ENCODE measurements at places on chromosomes 4 and X. TPM values are rescaled to one million over a fixed set of nuclear protein-coding genes. Genes with fewer than 3 reads are reported as not detected.

The MAGED4B gene
- total RNA-seq: 17.8 TPM

The DOK7 gene
- total RNA-seq: 7.0 TPM

The PRRG1 gene
- total RNA-seq: 3.9 TPM

The WDR45 gene
- 77.1 TPM for total RNA-seq

GRCh38 chrX:129108936-129109335, 414.4 kb downstream of the SMARCA1 start:
- no peaks in the 10 kb centered on the region for H3K27me3 ChIP-seq
- no peak for DNase-seq
- no peaks in the 10 kb centered on the region for H3K4me1 ChIP-seq
- H3K27ac ChIP-seq: no peak overlapping the region
- H3K36me3 ChIP-seq: no peaks in the 10 kb centered on the region

- H3K36me3 ChIP-seq: no peaks in the 10 kb centered on the region
- no peaks in the 10 kb centered on the region for H3K27me3 ChIP-seq
- H3K4me1 ChIP-seq: no peaks in the 10 kb centered on the region
- no peak for DNase-seq
- no peak overlapping the region for H3K27ac ChIP-seq
- H3K4me3 ChIP-seq: no peak overlapping the region
Measured at GRCh38 chrX:42751573-42751972, 26.4 kb downstream of the PPP1R2C start.

DNA sequence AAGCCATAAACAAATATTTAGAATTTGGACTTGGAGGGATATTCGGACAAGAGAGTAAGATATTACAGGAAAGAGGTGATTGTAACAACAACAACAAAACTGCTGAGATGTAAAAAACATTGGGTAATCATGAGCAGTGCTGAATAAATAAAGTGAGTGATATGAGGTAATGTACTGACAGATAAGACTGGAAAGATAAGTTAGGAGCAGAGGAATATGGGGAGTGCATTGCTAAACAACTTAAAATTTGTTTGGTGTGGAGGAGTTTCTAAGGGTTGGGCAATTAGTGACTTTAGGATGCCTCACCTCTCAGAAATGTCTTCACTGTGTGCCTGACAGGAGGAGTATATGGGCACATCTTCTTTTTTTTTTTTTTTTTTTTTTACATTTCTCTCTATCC, 637.8 kb upstream of the GRIA3 start:
- H3K4me3 ChIP-seq: no peak overlapping the region
- no peak for DNase-seq
- H3K27me3 ChIP-seq: no peaks in the 10 kb centered on the region
- H3K36me3 ChIP-seq: no peaks in the 10 kb centered on the region

Measured in body of pancreas (tissue), 4 donors.